Kidney epithelial cell (primary cell): ENCODE measurements at places on chromosomes 6 and 20.

DNA sequence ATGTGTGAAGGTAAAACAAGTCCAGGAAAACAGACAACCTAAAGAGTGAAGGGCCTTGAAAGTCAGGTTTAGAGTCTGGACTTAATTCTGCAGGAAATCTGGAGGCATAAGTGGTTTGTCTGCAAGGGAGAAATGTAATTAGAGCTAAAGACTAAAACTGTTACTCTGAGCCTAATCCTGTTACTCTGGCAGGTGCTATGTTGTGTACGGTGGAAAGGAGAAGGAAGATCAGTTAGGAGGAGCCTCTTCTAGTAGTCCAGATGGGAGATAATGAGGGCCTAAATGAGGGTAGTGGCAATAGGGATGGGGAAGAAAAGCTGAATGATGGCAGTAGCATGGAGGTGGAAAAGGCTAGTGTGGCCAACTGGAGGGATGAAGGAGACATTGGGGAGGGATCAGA is 118.5 kb downstream of the PDSS2 start:
- DNase-seq: no peak

DNA sequence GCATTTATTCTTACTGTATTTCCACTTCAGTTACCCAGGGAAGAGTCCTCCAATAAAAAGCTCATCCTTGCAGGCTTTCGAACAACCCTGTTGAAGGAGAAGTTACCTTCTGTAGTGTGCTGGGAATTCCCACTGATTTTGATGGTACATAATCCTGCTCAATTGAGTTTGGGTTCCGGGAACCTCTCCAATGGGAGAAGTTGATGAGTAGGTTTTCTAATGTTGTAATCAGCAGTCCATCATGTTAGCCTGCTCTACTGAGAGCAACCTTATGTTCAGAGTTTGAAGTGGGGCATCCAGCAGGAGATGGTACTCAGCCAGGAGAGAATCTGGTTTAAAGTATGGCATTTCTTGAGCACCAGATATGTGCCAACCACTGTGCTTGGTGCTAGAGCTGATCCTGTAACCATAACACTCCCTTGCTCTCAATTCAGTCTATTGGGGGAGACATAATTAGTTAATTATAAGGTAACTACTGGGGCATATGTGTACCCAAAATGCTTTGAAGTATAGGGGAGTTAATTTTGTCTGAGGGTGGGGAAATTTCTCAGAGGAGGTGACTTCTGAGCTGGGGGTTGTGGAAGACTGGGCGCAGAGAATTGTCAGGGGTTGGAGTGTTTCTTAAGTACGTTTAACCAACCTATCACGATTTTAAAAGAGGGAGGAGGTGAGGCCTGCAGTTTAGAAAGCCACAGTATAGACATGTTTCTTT is 2.1 kb downstream of the TOP1 start:
- DNase-seq: no peak

- no peak for DNase-seq
These were observed 49.2 kb downstream of the ANKRD6 start for GRCh38 chr6:89482126-89482525.

- DNase-seq: peak; percentile 23
These were observed 23.3 kb downstream of the NAPB start for GRCh38 chr20:23397961-23398360.

GRCh38 chr6:122947355-122947754 is 48.7 kb upstream of the CLVS2 start:
- DNase-seq: no peak

DNA sequence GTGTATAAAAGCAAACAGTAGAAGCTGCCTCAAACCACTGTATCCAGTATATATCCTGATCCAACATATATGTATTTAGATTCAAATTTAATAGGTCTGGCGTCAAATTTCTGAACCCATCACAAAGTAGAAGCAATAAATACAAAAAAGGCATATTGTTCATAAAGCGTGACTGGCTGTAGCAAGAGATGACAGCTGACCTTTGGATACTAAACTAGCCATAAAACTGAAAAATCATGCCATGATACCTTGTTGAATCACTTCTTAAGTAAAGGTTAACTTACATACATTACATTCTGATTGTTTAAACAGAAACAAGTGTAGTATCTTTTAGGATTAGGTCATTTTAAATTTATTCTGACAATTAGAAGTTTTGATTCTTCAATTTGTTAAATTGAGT is 372.0 kb upstream of the FLRT3 start:
- DNase-seq: no peak

GRCh38 chr20:38896009-38896594 is 30.1 kb upstream of the FAM83D start:
- no peak for DNase-seq

GRCh38 chr6:30544666-30545272 is 11.5 kb downstream of the GNL1 start:
- DNase-seq: no peak

- no peak for DNase-seq
These were observed 9.2 kb upstream of the PREX1 start for GRCh38 chr20:48837014-48837413.

DNA sequence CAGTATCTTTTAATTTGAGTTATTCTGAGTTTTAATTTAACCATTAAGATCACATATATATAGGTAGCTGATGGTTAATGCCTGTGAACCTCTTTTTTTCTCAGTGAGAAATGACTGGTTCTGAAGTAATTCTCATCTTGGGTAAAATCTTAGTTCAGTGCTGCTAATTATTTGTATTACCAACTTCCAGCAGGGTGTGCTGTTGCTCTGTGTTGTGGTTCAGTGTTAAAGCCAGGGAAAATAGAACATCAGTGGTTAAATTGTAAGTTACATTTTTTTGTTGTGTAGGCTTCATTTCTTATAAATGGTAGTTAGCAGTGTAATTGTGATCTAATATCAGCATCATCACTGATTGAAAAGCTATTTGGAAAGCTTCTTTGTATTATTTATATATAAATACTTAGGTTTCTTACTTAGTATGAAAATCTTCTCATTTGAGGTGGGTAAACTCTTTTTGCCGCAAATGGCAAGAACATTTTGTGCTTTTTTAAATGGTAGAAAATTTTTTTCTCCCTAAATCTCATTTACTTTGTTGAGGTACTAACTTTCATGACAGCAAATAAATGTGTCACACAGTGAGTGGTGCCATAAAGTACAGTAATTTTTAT is 43.7 kb downstream of the CDC5L start:
- no peak for DNase-seq

GRCh38 chr6:70956451-70957283 is at the start of gene B3GAT2:
B3GAT2 (minus strand) TSS chr6:70957060; CDS start chr6:70956429, 631 bp downstream.
- no peak for DNase-seq

GRCh38 chr6:90101403-90101802 is 195.2 kb downstream of the BACH2 start:
- no peak for DNase-seq

GRCh38 chr20:48782901-48783308 is 44.9 kb downstream of the PREX1 start:
- no peak for DNase-seq

GRCh38 chr6:2616811-2617210 is 133.9 kb downstream of the MYLK4 start:
- no peak for DNase-seq

GRCh38 chr20:23367770-23368169 is 5.8 kb downstream of the GZF1 start:
- no peak for DNase-seq

- no peak for DNase-seq
These were observed 249.1 kb upstream of the PREP start for GRCh38 chr6:105651969-105652368.

DNA sequence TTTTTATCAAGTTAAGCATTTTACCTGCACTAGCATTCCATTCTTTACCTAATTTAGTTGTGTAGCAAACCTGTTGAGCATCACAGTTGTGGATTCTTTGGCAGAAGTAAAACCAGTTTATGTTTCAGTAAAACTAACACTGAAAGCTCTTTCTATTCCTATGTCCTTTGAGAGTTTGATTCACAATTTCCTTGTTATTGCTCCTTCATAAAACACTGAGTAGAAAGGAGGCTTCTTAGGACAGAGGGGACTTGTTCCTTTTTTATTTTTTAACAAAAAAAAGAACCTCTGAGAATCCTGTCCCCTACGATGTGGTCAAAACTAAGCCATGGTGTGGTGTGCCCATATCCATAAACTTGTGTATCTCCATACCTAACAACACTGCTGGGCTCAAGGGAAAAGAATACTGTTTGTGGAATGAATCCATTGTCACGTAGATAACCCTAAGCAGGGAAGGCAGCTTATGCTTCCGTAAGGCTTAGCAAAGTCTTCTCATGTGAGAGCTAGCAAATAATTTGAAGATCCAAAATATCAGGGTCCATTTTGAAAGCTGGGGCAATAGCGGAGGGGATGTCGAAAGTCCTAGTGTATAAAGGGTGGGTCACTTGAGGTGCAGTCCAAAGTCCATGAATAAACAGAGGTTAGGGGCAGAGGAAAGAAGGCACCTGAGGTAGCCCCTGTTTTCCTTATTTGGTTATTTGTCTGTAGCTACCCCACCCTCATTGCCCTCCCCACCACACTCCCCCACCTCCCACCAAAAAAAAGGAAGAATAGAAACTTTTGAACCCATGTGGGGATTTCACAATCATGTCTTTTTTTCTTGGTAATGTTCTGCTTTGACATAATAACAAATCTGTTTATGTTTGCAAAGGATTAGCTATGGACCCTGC is 71.0 kb downstream of the PLAGL1 start:
- DNase-seq: no peak

DNA sequence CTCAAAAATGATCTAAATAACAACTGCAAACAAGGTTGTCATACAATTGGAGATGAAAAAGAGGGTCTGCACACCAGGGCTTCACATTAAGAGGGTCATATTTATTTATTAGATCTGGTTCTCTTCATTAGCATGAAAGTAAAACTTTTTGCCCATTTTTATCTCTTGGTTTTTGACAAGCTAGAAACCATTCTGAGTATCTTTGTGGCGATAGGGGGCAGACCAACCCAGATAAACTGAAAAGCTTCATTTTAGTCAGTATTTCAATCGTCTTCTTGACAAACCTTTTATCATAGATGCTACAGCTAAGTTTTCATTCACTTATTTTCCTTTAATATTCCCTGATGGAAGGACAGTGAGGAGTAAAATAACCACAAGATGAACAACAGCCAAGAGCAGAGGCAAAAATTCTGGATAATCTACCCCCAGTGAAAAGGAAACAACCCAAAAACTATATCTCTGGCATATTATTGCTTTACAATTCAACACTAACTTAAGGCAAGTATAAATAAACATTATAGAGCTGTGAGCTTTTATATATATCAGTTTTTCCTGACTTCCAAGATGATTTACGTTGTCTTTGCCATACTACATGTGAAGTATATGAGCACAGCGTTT is 45.2 kb downstream of the THEMIS start:
- DNase-seq: no peak

DNA sequence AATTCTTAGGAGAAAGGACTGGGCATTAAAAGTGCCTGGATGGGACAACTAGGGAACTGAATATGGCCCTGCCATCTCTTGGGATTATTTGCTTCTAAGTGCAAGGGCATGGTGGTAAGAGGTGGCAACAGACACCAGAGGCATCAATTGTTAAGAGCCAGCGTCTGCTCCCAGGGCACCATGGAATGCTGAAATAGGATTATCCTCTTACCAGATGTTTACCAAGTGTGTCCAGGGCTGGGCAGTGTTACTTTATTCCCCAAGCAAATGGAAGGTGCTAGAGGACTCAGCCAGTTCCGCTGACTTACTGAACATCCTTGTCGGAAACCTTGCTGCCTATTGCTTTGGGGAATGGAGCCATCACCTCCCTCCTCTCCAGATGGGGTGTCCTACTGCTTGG is 273.6 kb upstream of the SUPT3H start:
- DNase-seq: no peak

DNA sequence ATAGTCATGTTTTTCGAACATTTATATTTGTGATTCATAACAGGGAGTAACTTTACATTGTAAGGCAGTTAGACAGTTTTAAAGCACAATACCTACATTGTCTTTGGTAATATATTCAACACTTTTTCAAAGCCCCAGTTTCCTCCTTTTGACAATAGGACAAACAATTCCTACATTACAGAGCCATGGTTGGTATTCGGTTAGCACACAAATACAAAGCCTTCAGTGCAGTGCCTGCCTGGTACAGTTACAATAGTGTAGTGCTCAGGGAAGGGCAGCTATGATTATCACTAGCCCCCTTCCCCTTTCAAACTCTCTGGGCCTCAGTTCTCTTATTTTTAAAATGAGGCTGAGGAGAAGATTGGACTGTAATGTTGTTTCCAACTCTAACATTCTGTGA is 207.8 kb downstream of the TPBG start:
- no peak for DNase-seq

GRCh38 chr6:82396964-82397751 is 33.5 kb downstream of the TPBG start:
- peak; percentile 98 for DNase-seq

- no peak for DNase-seq
These were observed 19.4 kb downstream of the ARID1B start for GRCh38 chr6:156796627-156797026.

- no peak for DNase-seq
These were observed 115.9 kb upstream of the FRMD1 start for GRCh38 chr6:168194732-168195567.

DNA sequence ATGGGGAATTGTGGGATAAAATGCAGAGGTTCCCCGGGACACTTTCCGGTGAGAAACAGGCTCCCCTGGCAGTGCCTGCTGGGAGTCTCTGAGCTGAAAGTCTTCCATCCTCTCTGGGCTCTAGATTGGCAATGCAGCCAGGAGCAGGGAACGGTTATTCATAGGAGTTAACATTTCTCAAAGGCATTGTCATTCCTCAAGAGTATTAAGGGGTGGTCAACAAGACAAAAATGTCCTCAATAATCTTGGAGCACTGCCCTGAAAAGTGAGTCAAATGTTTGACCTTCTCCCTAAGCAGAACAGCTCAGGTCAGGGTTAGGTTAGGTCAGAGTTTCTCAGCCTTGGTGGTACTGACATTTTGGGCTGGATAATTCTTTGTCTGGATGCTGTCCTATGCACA is 13.2 kb downstream of the BPIFB1 start:
- no peak for DNase-seq

- DNase-seq: no peak
These were observed 57.8 kb downstream of the IL22RA2 start for GRCh38 chr6:137115658-137116057.

GRCh38 chr20:31788578-31788977 is 30.6 kb upstream of the MYLK2 start:
- DNase-seq: no peak

GRCh38 chr6:142927904-142928303 is 17.1 kb downstream of the HIVEP2 start:
- no peak for DNase-seq

DNA sequence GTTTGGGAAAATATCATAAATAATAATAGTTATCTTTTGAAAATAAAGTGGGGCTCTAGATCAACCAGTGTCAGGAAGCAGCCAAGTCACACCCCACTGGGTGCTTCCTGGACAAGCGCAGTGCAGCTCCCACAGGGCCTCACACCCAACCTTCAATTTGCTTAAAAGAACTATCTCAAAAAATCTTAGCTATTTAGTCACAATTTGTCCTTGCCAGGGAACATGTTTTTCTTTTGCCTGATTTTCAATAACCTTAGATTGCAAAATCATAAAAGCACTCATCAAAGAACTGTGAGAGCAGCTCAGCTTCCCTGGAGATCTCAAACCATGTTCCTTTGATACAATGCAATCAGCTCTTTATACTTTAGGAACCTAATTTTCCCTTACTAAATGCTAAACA is 1.6 kb upstream of the NCOA7 start:
- no peak for DNase-seq
